Stimulated activated CD4-positive, alpha-beta T cell treated with anti-CD3 and anti-CD28 coated beads, Interleukin-4, amount 100 ng/mL, for 4 hours (primary cell): ENCODE measurements at places on chromosomes 4 and X.

DNA sequence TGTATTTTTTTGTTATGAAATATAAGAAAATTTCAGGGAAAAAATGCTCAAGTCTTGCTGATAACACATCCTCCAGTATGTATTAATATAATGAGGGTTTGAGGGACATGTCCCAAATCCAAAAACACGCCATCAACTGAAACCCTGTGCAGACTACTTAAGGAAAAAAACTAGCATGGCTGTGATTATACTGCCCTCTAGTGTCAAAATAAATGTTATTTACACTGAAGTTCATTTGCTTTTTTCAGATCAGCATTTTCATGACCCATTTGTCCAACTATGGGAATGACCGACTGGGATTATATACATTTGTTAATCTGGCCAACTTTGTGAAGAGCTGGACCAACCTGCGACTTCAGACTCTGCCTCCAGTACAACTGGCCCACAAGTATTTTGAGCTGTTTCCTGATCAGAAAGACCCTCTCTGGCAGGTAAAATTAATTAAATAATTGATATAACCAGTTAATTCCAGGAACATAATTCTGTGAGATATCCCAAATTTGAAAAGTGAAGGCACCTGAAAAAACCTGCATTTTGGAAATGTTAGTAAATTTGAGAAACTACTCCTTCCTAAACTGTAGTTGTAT, 128.5 kb downstream of the PRSS12 start:
- DNase-seq, result no peak

DNA sequence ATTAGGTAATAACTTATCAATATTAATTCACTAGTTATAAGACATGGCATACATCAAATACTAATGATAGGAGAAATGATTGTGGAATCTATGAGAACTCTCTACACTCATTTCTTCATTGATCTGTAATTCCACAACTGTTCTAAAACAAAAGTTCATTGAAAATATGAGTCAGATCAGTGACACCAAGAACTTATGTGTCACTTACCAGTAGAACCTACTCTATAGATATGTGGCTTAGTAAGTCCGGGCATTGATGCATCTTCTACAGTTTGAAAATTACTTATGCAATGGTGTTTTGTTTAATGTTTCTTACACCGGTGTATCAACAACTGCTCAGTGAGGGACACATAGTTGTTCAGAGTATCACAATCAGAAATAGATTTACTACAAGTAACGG, 520.3 kb downstream of the ARAP2 start:
- DNase-seq, result no peak

- no peak for DNase-seq
These were observed 408.1 kb downstream of the DCAF12L2 start for GRCh38 chrX:125757794-125758564.

- no peak for DNase-seq
These were observed 21.4 kb upstream of the SLC10A6 start for GRCh38 chr4:86870442-86871069.

- no peak for DNase-seq
These were observed 53.1 kb downstream of the CHM start for GRCh38 chrX:85994228-85994627.

DNA sequence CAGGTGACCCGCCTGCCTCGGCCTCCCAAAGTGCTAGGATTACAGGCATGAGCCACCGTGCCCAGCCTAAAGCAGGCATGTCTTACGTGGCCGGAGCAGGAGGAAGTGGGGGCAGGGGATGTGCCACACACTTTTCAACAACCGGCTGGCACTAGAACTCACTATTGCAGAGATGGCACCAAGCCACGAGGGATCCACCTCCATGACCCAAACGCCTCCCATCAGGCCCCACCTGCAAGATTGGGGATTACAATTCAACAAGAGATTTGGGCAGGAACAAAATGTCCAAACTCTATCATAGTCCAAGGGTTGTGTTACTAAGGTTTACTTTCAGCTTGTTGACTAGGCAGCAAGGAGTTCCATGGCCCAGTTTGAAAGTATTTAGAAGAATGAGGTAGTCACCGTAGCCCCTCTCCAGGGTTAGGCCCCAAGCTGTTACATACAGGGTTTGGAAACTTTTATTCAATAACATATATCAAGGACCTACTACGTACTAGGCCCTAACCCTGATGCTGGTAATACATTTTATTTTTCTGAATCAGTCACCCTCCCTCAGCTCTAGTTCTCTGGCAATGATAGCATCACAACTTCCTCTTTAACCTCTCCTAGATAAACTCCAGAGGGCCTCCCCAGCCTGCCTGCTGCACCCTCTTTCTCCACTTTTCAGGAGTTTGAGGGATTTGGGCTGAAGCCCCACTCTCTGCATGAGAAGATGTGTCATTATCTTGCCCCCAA, 18.0 kb upstream of the TBC1D14 start:
- no peak for DNase-seq

DNA sequence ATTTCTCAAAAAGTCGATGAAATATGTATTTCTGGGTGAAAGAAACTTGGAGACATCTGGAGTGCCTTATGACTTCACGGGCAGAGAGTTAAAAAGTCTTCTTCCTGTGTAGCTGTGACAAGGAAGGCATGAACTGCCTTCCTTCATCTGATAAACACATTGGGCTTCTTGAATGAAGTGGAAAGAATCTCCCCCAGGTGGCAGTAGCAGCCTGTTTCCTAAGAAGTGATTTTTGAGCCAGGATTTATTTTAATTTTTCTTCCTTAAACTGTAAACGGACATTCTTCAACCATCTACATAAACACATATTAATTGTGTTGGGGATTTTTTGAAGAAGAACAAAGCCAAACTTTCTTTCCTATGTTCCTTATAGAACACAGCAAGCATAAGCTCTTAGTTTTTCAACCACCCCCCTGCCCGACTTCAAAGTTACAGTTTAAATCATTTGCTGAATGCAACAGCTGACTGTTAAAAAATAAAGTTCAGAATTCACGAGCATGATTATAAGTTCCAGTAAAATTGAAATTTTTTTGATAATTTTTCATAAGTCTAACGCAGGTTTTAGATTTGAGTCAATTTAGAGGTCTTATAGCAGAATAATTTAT, 980 bp upstream of the GIMD1 start:
- DNase-seq, result no peak

DNA sequence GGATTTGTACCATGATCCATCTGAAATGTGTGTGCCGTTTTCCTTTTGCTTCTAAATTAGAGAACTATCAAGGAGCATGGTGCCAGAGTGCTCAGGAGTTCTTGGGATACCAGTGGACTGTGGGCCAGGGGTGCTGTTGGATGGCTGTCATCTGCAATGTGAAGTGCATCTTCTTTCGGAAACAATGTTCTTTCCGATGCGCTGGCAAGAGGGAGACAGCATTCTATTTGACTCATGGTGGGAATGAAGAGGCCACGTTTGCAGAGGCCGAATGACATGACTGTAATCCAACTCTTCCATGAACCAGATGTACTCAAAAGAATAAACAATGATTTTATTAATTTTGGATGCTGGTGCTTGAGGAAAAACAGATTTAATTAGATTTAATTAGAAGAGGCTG, 45.5 kb downstream of the SORCS2 start:
- no peak for DNase-seq

GRCh38 chrX:56268888-56269287, 36.7 kb downstream of the KLF8 start:
- DNase-seq, result no peak

DNA sequence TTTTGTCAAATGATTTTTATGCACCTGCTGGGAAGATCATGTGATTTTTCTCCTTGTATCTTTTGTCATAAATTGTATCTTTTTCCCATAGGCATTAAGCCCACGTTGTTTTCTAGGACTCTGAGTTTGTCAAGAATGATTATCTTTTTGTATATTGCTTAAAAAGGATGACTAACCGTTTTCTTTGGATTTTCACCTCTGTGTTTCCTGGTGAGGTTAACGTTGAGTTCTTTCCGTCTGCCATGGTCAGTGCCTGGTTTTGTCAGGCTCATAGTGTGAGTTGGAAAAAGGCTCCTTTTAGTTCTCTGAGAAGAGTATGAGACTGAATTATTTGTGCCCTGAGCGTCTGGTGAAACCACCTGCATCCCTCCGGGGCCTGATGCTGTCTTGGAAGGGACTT, 21.9 kb downstream of the PCGF3 start:
- no peak for DNase-seq

GRCh38 chr4:65033899-65034298, 624.6 kb upstream of the TECRL start:
- DNase-seq, result no peak

DNA sequence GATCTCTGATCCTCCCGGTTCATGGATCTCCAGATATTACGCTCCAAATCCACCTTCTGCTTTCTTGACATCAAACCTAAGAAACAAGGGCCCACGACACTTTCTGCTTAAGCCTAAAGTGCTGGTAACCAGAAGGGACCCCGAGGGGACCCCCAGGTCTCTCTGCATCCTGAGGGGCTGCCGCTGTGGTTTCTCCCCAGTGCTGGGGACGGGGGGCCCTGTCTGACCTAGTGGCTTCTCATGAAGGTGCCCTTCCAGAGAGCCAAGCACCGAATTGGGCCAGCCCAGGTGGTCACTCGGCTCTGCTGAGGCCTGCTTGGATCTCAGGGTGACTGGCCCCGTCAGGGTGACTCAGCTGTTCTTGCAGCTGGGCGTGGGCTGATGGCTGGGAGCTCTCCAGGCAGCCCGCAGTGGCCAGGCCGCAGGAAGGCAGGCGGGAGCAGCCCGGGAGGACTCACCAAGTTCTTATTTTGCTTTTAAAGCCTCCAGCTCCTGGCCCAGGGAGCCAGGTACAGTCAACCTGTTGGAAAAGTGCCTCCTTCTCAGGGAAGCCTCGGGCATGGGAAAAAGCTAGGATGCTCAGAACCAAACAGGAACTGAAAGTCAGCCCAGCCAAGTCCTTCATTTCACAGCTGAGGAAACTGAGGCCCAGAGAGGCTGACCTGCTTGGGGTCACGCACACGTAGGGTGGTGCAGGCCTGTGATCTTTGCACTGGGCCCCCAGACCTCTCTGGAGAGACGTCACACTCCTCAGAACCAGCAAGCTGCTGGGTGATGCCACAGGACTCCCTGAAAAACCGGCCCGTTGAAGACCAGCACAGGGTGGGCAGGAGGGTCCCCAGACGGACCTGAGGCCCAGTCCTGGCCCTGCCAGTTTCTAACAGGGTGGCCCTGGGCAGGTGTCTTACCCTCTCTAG, 16.7 kb downstream of the BLOC1S4 start:
- no peak for DNase-seq

- DNase-seq, result no peak
These were observed 572.0 kb upstream of the PABPC4L start for GRCh38 chr4:134773497-134774000.

DNA sequence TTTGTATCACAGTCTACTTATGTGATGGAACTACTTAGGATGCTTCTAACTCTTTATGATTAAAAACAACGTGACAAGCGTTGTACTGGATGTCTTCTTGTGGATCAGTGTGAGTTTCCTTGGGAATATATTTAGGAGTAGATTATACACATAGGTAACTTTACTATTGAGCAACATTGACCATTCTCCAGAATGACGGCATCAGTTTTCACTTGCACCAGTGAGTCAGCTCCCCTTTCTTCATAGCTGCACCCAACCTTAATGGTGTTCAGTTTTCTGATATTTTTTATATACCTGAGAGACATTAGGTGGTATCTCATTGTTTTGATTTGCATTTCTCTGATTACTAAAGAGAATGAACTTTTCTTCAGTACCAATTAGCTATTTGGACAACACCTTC, 343.9 kb downstream of the ADGRL3 start:
- DNase-seq, result no peak

DNA sequence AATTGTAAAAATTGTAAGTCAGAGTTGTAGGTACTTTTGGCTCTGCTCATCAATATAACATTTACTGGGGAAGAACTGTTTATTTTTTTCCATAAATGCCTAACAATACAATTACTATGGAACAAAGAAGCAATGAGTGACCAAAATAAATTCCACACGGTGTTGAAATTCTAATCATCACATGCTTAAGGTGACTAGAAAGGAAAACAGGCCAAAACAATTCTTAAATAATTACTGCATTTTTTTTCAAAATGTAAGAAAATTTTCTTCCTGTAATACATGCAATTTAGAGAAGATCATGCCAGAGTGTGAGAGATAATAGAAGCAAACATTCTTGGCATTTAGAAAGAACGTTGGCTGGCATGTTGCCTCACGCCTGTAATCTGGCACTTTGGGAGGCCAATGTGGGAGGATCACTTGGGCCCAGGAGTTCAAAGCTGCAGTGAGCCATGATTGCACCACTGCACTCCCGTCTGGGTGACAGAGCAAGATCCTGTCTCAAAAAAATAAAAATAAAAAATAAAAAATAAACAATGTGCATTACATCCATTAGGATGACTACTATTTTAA, 22.5 kb downstream of the C4orf46 start:
- DNase-seq, result no peak
